ENCODE measurements at places on chromosomes 2 and 18.

DNA sequence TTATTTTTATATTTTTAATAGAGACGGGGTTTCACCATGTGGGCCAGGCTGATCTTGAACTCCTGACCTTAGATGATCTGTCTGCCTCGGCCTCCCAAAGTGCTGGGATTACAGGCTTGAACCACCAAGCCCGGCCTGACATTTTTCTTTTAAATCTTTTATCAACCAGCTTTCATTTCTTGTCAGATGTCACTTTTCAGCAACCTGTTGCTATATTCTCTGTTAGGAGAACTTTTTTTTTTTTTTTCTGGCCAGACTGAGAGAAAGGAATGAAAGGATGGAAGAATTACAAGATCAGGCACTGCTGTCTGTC lies 146.3 kb downstream of the TGIF1 start:
- no peak overlapping the region for H3K27ac ChIP-seq
- no peak for DNase-seq
- peaks cover 7% of the 10 kb centered on the region for H3K27me3 ChIP-seq
- H3K4me1 ChIP-seq, result peaks cover 16% of the 10 kb centered on the region
- H3K36me3 ChIP-seq, result no peaks in the 10 kb centered on the region

DNA sequence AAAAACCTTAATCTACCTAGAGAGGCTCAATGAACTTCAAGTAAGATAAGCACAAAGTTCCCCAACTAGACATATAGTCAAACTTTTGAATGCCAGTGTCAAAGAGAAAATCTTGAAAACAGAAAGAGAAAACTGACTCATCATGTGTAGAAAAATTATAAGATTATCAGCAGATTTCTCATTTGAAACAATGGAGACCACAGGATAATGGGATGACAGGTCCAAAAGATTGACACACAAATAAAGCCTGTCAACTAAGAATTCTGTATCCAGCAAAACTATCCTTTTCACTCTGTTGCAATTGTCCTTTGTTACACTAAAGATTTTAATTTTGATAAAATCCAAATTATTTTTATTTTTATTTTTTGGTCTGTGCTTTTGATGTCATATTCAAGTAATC lies 61.6 kb downstream of the COPS8 start:
- no peak for DNase-seq
- H3K27ac ChIP-seq, result no peak overlapping the region
- H3K27me3 ChIP-seq, result no peaks in the 10 kb centered on the region
- no peak overlapping the region for H3K4me3 ChIP-seq

DNA sequence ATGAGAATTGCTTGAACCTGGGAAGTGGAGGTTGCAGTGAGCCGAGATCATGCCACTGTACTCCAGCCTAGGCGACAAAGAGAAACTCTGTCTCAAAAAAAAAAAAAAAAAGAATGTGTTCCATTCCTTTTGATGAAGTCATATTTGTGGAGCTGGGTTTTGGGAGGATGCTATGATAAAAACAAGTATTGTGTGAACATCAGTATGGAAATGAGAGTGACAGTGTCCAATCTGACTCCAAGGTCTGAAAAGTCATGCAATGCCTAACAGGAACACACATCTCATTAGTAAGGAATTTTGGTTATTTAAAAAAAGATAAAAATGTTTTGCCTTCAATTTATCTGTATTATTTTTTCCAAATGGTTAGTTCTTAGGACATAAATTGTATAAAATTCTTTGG lies 11.8 kb downstream of the GCFC2 start:
- H3K4me1 ChIP-seq, result peaks cover 4% of the 10 kb centered on the region
- H3K36me3 ChIP-seq, result no peaks in the 10 kb centered on the region
- H3K4me3 ChIP-seq, result no peak overlapping the region
- H3K27me3 ChIP-seq, result no peaks in the 10 kb centered on the region

GRCh38 chr18:29154758-29155725 lies 978.1 kb upstream of the CDH2 start:
- no peak for DNase-seq
- no peak overlapping the region for H3K4me3 ChIP-seq
- no peak overlapping the region for H3K27ac ChIP-seq

All from glutamatergic neuron (in vitro differentiated cells).